ENCODE measurements at places on chromosomes 7 and 10.
A peak's percentile ranks its signal among the peaks of the same experiment; 100 is the strongest.

- peak; percentile 44 for DNase-seq
Measured at GRCh38 chr7:30445770-30446169, 32.8 kb downstream of the NOD1 start.

DNA sequence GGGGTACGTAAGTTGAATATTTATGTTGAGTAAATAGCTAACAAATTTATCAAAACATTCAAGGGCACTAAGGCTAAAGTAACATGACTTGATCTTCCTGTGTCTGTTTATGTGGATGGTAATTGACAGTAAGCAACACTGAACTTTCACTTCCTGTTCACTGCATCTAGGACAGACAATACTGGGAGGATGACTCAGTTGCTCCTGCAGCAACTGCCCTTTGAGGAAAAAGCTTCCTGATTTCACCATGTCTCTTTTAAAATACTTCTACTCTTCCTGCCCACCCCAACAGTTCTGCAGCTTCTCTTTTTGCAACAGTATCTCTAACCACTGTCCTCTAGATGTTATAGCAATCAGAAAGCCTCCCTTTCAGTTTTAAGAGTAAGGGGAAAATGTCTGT lies 76.6 kb upstream of the HGF start:
- peak; percentile 66 for DNase-seq

DNA sequence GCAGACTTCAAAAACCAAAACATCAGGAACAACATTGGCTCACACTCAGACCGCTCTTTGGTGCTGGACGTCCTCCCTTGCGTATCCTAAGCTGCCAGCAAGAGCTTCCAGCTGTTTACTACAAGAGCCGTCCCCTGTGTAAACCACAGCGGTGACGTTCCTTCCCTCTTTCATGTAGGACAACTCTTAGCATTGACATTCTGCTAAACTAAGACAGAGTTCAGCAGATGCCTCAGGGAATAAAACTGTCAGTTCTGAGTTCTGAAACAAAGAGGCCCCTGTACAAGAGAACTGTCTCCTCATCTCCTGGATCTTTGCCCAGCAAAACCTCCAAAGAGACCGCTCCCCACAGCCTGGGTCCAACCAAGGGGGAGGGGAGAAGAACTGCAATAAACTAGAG lies 57.8 kb upstream of the OPALIN start:
- peak; percentile 65 for DNase-seq

DNA sequence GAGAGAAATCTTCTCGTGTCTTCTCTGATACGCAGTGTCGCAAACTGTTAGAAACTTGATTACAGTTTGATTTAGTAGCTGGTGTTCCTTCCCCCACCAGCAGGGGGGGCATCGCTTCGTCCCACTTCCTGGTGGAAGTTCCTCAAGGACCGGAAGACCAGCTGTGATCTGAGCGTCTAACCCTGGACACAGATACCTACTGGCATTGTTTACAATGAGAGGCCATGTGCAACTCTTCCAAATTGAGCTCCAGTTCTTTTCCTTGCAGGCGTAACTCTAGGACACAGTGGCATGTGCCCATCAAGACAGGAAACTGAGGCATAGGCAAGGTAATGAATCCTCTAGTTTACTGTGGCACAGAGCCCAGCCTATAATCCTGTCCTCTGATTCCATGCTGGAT lies 219.0 kb downstream of the CCDC3 start:
- DNase-seq = peak; percentile 68

DNA sequence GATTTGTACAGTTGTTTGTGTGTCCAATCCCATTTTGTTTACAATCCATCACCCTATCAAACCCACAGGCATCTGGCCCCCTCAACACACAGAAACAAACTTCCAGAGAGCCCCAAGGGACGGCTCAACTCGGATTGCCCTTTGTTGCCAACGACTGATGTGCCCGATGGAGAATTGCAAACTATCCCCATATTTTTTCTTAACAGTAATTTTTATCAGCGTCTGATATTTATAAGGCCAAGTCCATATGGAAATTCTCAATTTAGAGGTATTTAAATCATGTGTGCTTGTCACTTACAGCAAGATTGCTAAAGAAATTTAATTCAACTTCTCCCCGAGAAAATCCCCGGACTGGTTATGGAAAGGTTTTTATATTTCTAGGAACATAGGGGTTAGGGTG lies 113.9 kb upstream of the NPS start:
- no peak for DNase-seq

DNA sequence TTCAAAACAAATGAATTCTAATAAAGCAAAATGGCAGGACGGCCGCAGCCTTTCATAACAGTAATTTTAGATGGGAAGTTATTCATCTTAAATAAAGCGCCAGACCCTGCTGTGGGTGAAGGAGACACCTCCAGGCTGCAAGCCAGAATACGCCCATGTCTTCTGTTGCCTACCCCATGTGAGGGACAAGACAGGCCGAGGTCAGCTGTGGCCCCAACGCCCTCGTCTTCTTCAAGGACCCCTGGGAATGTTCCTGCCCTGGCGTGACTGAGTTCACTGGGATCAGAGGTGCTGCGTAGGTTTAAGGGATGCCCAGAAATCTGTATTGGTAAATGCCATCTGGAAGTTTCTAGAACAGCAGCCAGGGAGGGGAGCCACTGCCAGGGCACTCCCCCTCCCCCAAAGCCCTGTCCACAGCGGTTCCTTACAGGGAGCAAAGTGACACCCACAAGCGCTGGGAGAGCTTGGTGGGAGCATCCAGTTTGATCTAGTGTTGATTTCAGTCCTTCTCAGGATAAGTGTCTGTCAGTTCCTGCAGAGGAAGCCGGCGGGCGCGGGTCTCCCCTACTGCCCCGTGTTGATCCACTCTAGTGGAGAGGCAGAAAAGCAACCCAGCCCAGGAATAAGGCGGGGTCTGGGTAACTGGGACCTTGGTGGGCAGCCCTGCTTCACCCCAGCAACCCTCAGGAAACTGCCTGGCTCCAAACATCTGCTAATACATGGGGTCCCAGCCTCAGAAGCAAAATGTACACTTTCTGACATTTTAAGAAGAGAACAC lies 20.6 kb downstream of the PAPOLB start:
- no peak for DNase-seq

- no peak for DNase-seq
Measured at GRCh38 chr7:751826-752225, 24.7 kb upstream of the PRKAR1B start.

DNA sequence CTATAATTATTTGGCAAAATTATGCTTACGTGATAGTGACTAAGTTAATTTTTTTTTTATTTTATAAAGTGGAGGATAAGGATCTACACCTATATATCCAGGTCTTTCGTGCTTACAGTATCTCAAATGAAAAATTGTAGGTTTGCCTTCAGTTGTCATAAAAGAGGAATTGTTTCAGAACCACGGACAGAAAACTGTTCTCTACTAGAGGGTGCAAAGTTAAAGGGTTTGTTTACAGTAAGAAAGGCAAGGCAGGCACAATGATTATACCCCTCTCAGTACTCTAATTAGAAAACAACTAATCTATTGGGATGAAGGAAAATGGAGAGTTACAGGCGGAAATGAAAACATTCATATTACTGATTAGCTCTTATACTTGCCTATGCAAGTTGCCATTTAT lies 1.5 kb downstream of the PCLO start:
- no peak for DNase-seq

DNA sequence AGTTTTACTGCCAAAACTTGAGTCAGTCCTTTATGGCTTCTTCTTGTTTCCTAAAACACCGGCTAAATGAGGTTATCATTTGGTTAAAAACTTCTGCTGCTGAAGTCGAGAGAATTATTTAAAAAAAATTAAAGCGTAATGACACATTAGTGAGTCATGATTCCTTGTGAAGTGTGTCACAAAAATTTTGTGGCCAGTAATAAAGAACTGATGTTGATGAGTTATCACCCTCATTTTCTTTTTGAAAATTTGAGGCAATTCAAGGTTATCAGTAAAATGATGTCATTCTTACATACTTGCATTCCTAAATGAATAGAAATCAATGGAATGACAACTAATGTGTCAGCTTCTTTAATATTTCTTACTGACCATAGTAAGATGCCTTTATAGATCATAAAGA lies 427.4 kb downstream of the SORCS3 start:
- no peak for DNase-seq

GRCh38 chr7:1944619-1945210 lies 274.6 kb downstream of the ELFN1 start:
- no peak for DNase-seq

- no peak for DNase-seq
Measured at GRCh38 chr7:28714459-28715120, 243.5 kb downstream of the TRIL start.

GRCh38 chr10:3071405-3072198 lies 4.3 kb downstream of the PFKP start:
- DNase-seq = peak; percentile 87

DNA sequence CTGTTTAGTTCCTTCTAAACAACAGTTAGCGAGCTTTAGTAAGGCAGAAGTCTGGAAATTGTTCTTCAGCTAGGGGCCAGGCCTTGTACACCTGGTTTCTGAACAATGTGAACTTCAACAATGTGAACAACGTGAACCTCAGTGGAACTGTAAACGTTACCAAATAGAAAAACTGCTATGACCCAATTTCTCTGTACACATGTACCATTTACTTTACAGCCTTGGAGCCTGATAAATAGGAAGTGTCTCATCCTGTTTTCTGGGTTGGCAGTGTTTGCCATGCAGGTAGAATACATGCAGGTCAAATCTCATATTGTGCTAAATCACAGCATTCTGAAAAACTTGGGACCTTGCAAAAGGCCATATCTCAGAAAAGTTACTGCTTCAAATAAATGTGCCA lies 1.6 kb downstream of the STEAP4 start:
- DNase-seq = no peak

- peak; percentile 59 for DNase-seq
Measured at GRCh38 chr10:63083904-63084689, 49.0 kb upstream of the NRBF2 start.

GRCh38 chr7:84975586-84976185 lies 211.2 kb downstream of the SEMA3D start:
- no peak for DNase-seq

DNA sequence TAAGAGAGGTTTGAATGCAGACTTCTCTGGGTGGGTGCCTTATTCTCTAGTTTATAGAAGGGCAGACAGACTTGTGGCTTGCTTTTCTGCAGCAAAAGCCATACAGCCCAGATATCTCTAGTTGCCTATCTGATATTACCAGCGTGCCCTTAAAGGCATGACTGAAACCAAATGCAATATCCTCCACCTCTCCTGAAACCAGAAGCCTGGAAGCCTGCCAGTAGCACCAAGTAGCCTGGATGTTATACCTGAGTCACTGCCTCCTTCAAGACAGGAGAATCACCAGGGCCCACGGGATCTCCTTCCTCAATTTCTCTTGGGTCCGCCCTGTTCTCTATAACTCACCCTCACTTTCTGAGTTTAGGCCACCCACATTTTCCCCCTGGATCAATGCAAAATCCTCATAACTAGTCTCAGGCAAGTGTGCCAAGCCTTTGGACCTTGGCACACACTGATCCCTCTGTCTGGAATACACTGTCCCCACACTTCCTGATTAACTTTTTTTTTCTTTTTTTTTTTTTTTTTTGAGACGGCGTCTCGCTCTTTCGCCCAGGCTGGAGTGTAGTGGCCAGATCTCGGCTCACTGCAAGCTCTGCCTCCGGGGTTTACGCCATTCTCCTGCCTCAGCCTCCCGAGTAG lies 638.4 kb downstream of the GALNT17 start:
- no peak for DNase-seq

- DNase-seq = no peak
Measured at GRCh38 chr10:43809211-43809930, 160.7 kb upstream of the ZNF32 start.

DNA sequence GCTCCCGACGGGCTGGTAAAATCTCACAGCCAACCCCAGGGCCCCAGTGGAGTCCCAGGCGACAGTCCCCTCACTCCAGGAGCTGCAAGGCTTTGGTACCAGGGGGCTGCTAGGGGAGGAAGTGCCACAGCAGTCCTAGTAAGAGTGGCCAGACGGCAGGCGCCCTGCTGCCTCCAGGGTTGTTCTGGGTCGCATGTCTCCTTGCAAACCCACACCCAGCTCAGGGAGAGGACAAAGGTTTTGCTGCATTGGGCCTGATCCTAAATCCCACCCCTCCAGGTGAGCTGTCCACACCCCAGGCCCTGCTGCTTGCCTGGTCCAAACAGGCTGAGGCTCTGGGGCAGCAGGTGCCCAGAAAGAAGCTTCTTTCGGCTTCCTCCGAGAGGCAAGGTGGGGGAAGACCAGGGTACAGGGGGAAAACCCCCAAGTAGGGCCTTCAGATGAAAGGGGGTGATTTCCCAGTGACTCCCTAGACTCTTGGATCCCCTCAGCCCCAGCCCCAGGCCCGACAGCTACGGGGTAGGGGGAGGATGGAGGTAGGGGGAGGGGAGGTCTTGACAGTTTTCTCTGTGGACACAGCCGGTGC lies 4.2 kb upstream of the KCP start:
- peak; percentile 58 for DNase-seq

- DNase-seq = peak; percentile 58
Measured at GRCh38 chr7:69787736-69788431, 189.6 kb downstream of the AUTS2 start.

GRCh38 chr7:15820319-15820718 lies 133.8 kb upstream of the MEOX2 start:
- no peak for DNase-seq

DNA sequence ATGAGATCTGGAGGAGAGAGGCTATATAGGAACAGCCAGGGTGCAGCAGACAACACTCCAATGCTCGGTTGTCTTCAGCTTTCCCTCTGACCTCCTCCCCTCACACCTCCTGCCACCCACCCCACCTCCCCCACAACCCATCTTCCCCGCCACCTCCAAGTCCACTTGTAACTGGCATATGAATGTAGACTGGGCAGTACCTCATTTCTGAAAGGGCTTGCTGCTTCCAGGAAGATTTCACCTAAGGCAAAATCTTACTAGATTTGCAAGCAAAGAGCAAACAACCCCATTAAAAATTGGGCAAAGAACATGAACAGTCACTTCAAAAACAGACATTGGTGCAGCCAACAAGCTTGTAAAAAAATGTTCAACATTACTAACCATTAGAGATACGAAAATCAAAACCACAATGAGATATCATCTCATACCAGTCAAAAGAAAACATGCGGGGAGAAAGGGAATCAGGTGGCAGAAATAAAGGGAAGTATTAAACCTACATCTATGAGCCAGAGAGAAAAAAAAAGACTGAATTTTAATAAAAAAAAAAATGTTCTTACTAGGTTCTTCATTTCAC lies 164.6 kb upstream of the C1GALT1 start:
- DNase-seq = no peak

GRCh38 chr7:108012499-108013430 lies 9.8 kb upstream of the LAMB1 start:
- no peak for DNase-seq

DNA sequence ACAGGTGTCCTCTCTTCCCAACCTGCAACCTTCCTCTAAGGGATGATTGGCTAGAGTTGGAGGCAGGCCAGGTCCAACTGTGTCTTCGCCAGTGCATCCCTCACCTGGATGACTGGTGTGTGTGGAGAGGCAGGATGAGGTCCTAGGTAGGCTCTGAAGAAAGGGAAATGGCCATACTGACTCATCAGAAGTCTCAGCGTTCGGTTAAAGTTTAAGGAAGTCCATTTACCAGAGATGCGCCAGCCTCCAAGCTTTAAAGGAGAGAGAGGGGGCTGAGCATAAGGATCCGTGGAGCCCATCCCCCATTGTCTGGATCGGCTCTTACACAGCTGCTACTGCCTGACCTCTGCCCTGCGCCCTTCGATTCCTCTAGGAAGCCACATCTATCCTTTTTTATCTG lies 4.4 kb downstream of the KEL start:
- DNase-seq = peak; percentile 59
